ENCODE measurements at places on chromosomes 3 and 15. TPM values are rescaled to one million over a fixed set of nuclear protein-coding genes. Genes with fewer than 3 reads are reported as not detected.

- peaks cover 5% of the 10 kb centered on the region for H3K27me3 ChIP-seq
- H3K4me3 ChIP-seq, result no peak overlapping the region
- H3K27ac ChIP-seq, result peak overlapping the region; percentile 18
Observed at GRCh38 chr3:126527455-126528211, 3.7 kb downstream of the CHST13 start.

GRCh38 chr15:46654993-46655392 lies 1020.2 kb downstream of the SQOR start:
- DNase-seq, result no peak
- peaks cover 10% of the 10 kb centered on the region for H3K36me3 ChIP-seq
- H3K27ac ChIP-seq, result no peak overlapping the region
- no peaks in the 10 kb centered on the region for H3K27me3 ChIP-seq

DNA sequence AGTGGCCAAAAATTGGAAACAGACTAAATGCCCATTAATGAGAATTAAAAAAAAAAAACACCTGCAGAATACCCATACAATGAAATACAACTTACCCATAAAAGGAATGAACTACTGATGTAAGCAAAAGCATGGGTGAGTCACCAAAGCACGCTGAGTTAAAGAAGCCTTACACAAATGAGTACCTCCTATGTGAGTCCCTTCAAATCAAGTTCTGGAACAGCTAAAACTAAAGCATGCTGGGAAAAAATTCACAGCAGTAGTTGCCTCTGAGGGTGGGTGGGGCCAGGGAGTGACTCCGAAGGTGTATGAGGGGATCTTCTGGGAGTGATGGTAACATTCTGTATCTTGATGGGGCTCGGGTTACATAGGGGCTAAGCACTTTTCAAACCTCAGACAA lies 11.4 kb downstream of the MYO5C start:
- no peak for DNase-seq
- no peaks in the 10 kb centered on the region for H3K36me3 ChIP-seq
- no peaks in the 10 kb centered on the region for H3K27me3 ChIP-seq

DNA sequence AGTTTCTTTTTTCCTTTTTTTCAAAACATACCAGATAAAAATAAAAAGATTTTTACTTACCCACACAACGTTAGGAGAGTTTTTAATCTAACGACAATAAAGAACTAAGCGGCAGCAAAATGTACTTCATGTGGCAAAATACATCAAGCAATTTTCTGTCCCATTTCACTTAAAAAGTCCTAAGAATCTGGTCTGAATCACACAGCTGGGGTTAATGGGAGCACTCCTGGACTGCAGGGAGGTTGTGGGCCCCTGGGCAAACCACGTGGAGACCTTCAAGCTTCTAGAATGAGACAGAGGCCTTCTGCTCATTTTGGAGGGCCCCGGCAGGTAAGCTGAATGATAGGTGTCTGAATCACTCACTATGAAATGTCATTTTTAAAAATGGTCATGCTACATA lies 193.8 kb downstream of the RORA start:
- peaks cover 15% of the 10 kb centered on the region for H3K27me3 ChIP-seq
- DNase-seq, result no peak
- H3K4me3 ChIP-seq, result no peak overlapping the region

DNA sequence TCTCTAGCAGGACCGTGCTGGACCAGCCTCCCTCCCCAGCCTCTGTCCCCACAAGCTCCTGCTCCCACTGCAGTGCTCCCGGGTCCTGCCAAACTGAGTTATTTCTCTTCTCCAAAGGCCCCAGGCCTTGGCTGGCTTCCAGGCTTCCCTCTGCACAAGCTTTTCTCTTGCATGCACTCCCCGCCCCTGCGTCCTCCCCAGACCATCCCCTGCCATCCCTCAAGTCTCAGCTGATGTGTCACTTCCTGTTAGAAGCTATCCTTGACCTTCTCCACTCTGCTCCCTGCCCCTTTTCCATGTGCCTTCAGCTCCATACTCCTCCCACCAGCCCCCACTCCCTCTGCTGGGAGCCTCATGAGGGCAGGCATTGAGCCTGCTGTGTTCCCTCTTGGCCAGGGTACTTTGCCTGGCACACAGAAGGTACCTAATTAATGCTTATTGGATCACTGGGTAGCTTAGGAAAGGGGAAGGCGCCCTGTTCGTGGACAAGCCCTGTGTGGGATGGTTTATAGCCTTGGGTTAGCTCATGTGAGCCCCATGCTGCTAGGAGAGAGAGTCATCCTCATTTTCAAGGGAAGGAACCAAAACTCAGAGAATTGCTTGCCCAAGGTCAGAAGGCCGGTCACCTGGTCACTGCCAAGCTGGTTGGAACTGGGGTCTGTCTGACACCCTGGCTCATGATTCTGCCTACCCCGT lies 56.4 kb downstream of the FEM1B start:
- H3K4me3 ChIP-seq, result no peak overlapping the region
- no peaks in the 10 kb centered on the region for H3K4me1 ChIP-seq
- H3K27ac ChIP-seq, result no peak overlapping the region
- DNase-seq, result no peak

- DNase-seq, result no peak
- no peaks in the 10 kb centered on the region for H3K4me1 ChIP-seq
- H3K27ac ChIP-seq, result no peak overlapping the region
- peaks cover 16% of the 10 kb centered on the region for H3K27me3 ChIP-seq
Observed at GRCh38 chr3:37627951-37628620, 233.6 kb upstream of the CTDSPL start.

DNA sequence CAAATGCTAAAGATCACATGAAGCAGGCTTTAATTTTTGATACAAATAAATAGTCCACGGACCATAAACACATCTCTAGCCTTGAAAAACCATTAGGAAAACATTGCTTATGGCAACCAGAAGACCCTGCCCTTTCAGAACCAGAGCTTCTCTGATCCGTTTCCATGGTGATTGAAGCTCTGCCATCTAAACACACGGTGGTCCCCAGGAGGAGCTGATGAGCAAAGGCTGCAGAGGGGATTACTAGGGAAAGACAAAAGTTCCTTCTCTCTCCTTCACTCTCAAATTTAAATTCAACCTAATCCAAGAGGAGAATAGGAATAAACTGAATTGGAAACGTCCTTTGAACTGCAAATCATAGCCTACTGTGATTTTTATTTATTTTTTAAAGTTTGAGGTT lies 122.0 kb upstream of the ATP10A start:
- peaks cover 24% of the 10 kb centered on the region for H3K27me3 ChIP-seq
- no peaks in the 10 kb centered on the region for H3K36me3 ChIP-seq
- no peaks in the 10 kb centered on the region for H3K4me1 ChIP-seq

DNA sequence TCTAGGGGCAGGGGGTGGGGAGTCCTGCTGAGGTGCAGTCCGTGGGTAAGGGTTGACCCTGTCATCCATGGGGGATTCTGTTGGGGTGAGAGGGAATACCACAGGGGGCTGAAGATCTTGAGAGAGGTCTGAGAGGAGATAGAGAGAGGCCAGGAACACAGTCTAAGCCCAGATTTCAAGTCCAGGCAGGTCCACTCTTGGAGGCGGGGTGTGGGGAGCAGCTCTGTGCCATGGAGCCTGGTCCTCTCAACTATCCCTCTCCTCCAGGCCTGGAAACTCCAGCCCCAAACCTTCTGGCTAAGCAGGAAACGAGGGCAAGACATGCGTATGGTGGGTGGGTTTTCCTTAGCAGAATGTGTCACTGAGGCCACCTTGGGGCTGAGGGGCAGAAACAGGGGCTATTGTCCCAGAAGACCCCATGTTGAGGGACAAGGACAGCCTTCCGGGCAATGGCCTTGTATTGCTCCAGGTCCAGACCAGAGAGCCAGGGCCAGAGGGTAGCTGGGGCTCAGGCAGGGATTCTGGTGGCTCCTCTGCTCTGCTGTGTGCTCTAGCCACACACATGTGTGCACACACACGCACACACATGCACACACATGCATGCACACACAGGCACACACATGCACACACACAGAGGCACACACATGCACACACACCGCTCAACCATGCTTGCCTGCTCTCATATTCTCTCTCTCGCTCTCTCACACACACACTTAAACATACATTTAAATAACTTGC lies 48.6 kb upstream of the MAGEF1 start:
- H3K4me3 ChIP-seq, result no peak overlapping the region
- peaks cover 8% of the 10 kb centered on the region for H3K27me3 ChIP-seq
- DNase-seq, result no peak
- no peaks in the 10 kb centered on the region for H3K36me3 ChIP-seq
- H3K4me1 ChIP-seq, result peaks cover 5% of the 10 kb centered on the region

DNA sequence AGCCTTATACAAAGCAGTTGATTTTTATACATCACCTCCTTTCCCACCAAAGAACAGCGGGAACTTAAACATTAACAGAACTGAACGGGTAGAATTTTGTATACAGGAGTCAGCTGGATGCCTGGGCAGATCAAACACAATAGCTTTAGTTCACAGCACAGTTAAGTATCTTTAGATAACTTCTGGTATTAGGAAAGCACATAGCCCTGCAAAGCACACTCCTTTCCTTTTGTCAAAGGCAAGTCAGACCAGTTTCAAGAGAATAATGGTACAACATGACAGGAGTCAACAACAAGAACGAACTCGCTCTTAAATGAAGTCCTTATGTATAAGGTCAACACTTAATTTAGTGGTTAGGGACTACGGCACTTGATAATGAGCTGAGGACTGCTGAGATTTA lies 26.3 kb downstream of the ABCC5 start:
- no peak overlapping the region for H3K27ac ChIP-seq
- no peak overlapping the region for H3K4me3 ChIP-seq
- no peaks in the 10 kb centered on the region for H3K27me3 ChIP-seq

DNA sequence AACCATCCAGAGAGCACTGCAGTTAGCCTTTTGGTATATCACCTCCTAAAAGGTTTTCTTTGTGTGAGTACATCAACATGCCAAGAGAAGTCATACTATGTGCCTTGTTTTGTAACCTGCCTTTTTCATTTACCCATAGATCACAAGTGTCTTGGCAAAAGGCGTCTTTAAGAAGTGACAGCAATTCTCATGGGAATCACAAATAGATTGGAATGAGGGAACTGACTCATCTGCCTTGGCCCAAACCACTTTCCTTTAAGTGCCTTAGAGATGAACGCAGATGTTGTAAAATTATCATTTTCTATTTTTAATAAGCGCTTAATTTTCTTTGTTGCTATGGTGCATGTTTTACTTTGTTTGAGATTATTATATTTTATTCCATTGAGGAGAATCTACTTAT lies 20.7 kb upstream of the POMGNT2 start:
- peaks cover 7% of the 10 kb centered on the region for H3K36me3 ChIP-seq
- peaks cover 16% of the 10 kb centered on the region for H3K27me3 ChIP-seq
- no peak for DNase-seq

DNA sequence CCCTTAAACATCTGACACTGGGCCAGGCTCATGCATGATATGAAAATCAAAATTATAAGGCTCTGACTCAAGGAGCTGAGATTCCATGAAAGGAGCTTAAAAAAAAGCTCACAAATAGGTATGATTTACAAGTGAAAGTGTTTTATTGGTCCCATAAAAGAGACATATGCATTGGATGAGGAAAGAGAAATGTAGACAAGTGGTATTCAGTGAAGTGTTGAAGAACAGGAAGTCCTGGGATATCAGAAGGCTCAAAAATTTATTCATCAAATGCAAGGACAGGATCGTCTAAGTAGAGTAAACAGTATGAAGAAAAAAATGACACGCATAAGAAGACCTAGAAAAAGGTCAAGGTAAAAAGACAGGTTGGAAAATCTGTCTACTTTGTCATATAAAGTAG lies 188.9 kb downstream of the CBLB start:
- no peak overlapping the region for H3K4me3 ChIP-seq
- H3K36me3 ChIP-seq, result peaks cover 32% of the 10 kb centered on the region
- no peaks in the 10 kb centered on the region for H3K27me3 ChIP-seq
- no peak for DNase-seq

DNA sequence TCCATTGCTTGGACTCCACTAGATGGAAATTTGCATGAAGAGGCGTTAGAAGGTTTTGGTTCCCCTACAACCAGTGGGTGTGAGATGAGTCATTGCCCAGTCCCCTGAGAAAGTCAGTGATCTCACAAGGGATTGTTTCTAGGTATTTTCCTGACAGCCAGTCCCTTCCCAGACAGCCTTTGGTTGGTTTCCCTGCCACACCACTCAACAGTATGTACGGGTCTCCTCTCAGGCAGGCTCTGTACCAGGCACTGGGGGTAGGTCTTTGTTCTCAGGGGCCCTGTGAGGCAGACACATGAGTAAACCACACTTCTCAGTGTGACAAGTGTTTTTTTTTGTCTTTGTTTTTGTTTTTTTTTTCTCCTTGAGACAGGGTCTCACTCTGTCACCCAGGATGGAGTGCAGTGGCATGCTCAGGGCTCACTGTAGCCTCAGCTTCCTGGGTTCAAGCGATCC lies 4.0 kb downstream of the LAMP3 start:
- peak overlapping the region; percentile 79 for H3K27ac ChIP-seq
- H3K36me3 ChIP-seq, result no peaks in the 10 kb centered on the region
- H3K4me1 ChIP-seq, result peaks cover 23% of the 10 kb centered on the region

DNA sequence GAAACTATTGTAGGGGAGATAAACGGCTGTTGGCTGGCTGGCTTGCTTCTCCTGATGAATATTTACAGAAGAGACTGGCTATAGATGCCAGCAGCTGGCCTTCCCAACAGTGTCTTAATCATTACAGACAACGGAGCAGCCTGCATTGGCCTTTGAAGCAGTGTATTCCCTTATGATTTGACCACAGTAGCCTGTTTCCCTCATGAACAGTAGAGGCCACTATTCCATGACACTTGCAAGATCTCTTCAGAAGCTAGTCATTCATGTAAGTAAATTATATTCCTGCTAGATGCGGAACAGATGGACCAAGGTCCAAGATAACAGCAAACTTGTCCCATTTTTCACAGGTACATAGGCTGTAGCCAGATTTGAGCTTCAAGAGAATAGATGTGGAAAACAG lies 47.3 kb downstream of the TMCO5A start:
- H3K4me1 ChIP-seq, result no peaks in the 10 kb centered on the region
- DNase-seq, result no peak
- peaks cover 15% of the 10 kb centered on the region for H3K27me3 ChIP-seq
- H3K27ac ChIP-seq, result no peak overlapping the region
- no peak overlapping the region for H3K4me3 ChIP-seq

- H3K4me1 ChIP-seq, result no peaks in the 10 kb centered on the region
- no peak for DNase-seq
- H3K4me3 ChIP-seq, result no peak overlapping the region
- H3K27ac ChIP-seq, result no peak overlapping the region
Observed at GRCh38 chr3:115580566-115580965, 42.7 kb upstream of the GAP43 start.

Gene KLHL6
- total RNA-seq, result 19.3 TPM

Gene SLC24A1
- total RNA-seq, result 6.6 TPM

Gene HTR3E
- not detected for total RNA-seq

Gene SHC4
- 0.57 TPM for total RNA-seq
